ENCODE measurements at places on chromosomes 6 and 20. TPM values are rescaled to one million over a fixed set of nuclear protein-coding genes. Genes with fewer than 3 reads are reported as not detected.

SAMD5 gene
- total RNA-seq = 0.42 TPM

NNAT gene
- total RNA-seq = 19.9 TPM

CTAGE9 gene
- not detected for total RNA-seq

SLC22A2 gene
- total RNA-seq = not detected

DACT2 gene
- total RNA-seq = 4.2 TPM

PKIB gene
- 8.0 TPM for total RNA-seq

ELOVL2 gene
- total RNA-seq = 0.76 TPM

MYO6 gene
- total RNA-seq = 3.3 TPM

ACOT8 gene
- total RNA-seq = 32.0 TPM

AURKA gene
- 38.2 TPM for total RNA-seq

NMBR gene
- not detected for total RNA-seq

OPRL1 gene
- total RNA-seq = 1.4 TPM

TAAR1 gene
- 0.05 TPM for total RNA-seq

B4GALT5 gene
- total RNA-seq = 6.8 TPM

OOEP gene
- total RNA-seq = not detected

SLC17A4 gene
- not detected for total RNA-seq

KDM1B gene
- total RNA-seq = 14.1 TPM

SIRPD gene
- 0.14 TPM for total RNA-seq

PLCG1 gene
- 103 TPM for total RNA-seq

Data from thymus (tissue), 14 donors.